ENCODE measurements at places on chromosomes 5 and 9.

- no peak for DNase-seq
Measured at GRCh38 chr5:73339711-73340110, 108.9 kb downstream of the FOXD1 start.

- no peak for DNase-seq
Measured at GRCh38 chr9:85890962-85891361, 50.0 kb upstream of the NAA35 start.

DNA sequence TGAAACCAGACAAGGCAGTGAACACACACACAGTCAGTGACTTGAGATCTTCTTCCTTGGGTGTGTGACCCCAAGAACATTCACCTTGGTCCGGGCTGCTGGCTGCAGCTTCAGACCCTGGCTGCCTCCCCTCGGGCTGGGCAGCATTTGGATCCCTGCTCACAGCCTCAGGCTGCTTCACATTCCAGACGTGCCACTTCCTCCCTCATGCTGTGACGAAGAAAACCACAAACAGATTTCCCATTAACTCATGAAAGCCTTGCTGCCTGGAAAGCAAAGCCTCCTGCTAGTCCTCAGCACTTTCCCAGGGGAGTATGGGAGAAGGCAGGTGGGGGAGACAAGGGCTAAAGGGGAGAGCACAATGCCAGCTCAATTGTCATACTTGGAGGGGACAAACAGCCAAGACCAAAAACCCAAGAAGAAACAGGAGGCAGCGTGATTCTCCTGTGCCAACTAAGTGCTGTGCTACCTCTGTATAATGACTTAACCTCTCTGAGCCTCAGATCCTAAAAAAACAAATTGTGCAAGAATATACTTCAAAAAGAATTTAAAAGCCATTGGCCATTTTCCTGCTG is 594.6 kb upstream of the BRINP1 start:
- peak; percentile 25 for DNase-seq

GRCh38 chr9:32867026-32867425 is 83.7 kb downstream of the TMEM215 start:
- DNase-seq = no peak

DNA sequence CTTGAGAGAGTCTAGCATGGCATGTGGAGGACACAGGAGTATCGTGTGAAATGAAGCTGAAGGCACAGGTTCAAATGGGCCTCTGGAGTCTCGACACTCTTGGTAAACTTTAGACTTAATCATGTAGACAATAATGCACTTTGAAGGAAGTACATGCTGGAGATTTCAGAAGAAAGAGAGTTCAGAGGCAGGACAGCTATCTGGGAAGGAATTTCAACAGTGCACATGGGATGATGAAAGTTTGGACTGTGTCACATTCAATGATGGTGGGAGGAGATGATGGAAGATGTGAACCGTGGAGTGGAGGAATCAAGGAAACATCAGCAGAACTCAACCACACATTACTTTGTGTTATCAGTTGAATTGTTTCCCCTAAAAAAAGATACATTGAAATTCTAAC is 88.6 kb upstream of the PAPPA start:
- no peak for DNase-seq

DNA sequence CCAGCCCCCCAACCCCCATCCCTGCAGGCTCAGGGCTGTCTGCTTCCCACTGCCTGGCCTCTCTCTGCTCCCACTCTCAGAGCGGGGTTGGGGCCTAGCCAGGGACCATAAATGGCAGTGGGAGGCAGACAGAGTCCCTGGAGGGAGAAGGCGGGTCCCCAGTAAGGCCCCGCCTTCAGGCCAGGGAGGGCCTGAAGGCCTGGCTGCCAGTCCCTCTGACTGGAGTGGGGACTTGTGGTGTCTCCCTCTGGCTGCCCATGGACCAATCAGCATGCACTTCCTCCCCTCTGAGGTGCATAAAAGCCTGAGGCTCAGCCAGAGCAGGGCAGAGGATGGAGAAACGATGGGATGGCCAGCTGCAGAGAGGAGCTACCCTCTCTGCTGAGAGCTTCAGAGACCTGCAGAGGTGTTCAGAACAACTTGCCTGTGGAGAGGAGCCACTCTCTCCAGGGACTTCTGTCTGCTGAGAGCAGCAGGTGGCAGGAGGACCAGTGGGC is 2.7 kb upstream of the BTNL9 start:
- no peak for DNase-seq

- DNase-seq = no peak
Measured at GRCh38 chr5:139374909-139375308, 8.2 kb downstream of the SLC23A1 start.

GRCh38 chr5:126920291-126920690 is 110.1 kb downstream of the MARCHF3 start:
- peak; percentile 36 for DNase-seq

DNA sequence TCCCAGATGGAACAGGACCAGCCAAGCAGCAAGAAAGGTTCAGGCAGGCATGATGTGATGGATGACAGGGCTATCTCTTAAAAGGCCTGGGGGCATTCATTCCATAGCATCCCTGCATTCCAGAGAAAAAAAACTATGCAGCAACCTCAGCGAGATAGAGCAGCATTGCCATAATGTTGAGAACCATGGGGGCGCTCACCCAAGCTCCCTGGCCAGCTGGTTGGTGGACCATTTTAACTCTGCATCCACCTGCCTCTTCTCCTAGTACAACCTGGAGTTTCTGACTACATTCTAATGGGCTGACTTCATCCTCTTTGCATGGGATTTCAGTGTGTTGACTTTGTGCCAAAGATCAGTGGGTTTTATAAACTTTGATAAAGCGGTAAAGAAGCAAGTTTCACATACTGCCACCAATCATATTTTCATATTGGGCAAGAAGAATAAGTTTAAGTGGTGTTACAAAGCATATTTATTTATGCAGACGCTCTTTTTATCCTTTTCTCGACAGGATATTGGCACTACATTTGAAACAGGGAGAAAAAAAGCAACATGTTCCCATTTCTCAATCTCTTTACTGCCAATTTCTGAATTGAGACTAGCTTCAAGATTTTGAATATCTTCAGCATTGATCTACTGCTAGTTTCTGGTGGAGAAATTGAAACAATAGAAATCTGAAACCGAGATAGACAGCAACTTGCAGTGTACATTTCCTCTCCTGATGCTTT is 378.3 kb upstream of the WWC1 start:
- no peak for DNase-seq

- DNase-seq = no peak
Measured at GRCh38 chr5:108251350-108251749, 130.5 kb downstream of the FBXL17 start.

- no peak for DNase-seq
Measured at GRCh38 chr9:92341578-92341977, 15.8 kb downstream of the CENPP start.

GRCh38 chr5:76274571-76274970 is 128.5 kb upstream of the IQGAP2 start:
- DNase-seq = no peak

- no peak for DNase-seq
Measured at GRCh38 chr5:146018514-146019375, 82.4 kb downstream of the SH3RF2 start.

GRCh38 chr5:1310118-1310517 is 15.2 kb upstream of the TERT start:
- DNase-seq = no peak

- DNase-seq = no peak
Measured at GRCh38 chr9:82732928-82733327, 330.0 kb downstream of the RASEF start.

- no peak for DNase-seq
Measured at GRCh38 chr9:7172154-7173115, 414.7 kb downstream of the KDM4C start.

- no peak for DNase-seq
Measured at GRCh38 chr5:8058616-8059190, 189.8 kb downstream of the MTRR start.

GRCh38 chr5:156386976-156387375 is 60.0 kb downstream of the SGCD start:
- DNase-seq = no peak

DNA sequence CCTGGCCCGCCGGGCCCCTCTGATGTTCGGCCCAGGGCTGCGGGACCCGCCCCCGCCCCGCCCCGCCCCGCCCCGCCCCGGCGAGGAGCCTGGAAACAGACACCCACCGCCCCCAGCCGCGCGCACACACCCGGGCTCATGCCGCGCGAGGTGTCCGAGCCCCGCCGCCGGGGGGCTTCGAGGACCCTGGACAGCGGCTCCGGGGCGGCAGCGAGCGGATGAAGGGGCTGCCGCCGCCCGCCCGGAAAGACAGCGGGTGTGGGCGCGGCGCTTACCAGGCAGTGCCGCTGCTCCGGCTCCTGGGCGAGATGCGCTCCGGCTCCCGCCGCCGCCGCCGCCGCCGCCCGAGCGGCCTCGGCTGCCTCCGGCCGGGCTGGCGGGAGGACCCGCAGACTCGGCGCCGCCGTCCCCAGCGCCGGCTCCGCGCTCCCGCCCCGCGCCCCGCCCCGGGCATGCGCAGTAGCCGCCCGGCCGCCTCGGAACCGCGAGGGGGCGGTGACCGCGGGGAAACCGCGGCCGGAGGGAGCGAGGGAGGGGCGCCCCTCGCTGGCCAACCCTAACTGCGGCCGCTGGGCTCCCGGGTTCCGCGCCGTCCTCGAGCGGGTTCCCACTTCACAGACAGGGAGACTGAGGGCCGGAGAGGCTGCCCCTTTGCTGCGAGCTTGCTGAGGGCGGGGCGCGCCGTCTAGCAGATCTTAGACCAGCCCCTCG is at the start of gene GPRIN1:
Gene GPRIN1 (minus strand): TSS at position 433 of the 711 bp plus-strand sequence. CDS start 10,322 bp downstream, outside the sequence.
- DNase-seq = peak; percentile 58

DNA sequence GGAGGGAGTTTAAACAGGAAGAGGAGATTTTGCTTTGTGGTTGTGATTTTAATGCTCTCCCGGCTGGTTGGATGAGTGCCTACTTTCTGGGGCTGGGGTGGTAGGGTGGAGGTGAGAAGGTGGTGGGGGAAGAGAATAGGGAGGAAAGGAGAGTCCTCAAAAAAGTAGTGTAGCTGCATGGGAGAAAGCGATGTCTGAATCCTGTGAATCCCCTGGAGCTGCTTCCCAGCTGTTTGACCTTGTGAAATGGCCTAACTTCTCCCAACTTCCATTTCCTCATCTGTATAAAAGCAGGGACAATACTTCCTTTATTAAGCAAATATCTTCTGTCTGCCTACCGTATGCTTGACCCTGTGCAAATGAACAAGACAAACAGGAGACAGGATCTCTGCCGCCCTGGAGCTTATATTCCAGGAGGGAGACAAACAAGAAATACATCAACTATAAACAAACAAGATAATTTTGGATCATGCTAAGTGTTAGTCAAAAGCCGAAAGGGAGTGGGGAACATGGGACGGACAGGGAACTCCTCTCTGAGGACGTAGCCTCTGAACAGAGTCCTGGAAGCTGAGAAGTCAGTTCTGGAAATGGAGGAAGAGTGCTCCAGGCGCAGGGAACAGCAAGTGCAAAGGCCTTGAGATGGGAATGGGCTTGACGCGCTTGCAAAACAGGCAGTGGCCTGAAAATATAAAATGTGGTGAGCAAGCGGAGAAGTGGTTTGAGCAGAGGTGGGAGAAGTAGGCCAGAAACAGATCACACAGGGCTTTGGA is 103.5 kb downstream of the SPRY4 start:
- DNase-seq = no peak

DNA sequence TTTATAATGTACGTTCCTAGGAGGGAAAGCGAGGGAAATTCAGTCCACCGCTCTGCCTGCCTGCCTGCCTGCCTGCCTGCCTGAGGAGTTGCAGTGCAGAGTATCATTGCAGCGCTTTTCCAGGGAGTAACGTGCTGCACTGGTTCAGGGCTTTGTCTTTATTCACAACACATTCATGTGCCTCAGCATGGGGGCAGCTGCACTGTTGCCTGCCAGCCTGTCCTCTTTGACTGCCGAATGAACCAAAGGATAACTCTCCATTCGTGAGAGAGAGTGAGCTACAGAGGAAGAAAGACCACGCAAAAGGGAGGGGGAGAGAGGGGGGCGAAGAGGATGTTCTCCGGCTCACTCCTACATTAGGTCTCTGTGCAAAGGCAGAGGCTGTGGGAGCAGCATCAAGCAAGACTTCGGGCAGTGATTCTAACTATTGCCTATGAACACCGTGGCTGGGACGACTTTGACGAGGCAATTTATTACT is 791.2 kb downstream of the MAT2B start:
- DNase-seq = no peak

GRCh38 chr9:129945314-129945713 is 97.7 kb downstream of the FNBP1 start:
- no peak for DNase-seq

- DNase-seq = no peak
Measured at GRCh38 chr5:35393901-35394300, 163.6 kb upstream of the PRLR start.

All from left cardiac atrium (tissue), 4 donors.